H7 (cell line): ENCODE measurements at places on chromosomes 7 and 10.

GRCh38 chr7:157791261-157791660 lies 454.5 kb downstream of the DNAJB6 start:
- no peak for DNase-seq

- DNase-seq, result peak; percentile 33
Measured at GRCh38 chr10:112471878-112472487, 25.0 kb downstream of the VTI1A start.

GRCh38 chr7:47188136-47188535 lies 393.8 kb downstream of the TNS3 start:
- DNase-seq, result no peak

DNA sequence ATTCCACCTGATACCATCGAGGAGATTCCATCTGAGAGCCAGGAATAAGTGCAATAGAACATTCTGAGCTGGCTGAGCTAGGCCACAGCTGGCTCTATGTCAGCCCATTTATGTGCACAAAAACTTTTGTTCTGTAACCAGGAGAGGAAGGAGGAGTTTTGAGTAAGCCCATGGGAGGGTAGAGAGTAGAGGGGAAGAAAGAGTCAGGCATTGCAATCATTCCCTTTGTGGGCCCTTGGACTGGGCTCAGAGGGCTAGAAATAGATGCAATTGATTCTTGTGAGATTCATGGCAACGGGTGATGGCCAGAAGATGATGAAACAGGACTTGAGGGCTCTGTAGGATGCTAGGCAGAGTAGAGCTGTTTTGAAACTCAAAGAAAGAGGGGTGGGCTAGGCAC lies 104.6 kb upstream of the KIF5B start:
- DNase-seq, result no peak

GRCh38 chr7:43937444-43937843 lies 11.2 kb downstream of the UBE2D4 start:
- DNase-seq, result no peak

DNA sequence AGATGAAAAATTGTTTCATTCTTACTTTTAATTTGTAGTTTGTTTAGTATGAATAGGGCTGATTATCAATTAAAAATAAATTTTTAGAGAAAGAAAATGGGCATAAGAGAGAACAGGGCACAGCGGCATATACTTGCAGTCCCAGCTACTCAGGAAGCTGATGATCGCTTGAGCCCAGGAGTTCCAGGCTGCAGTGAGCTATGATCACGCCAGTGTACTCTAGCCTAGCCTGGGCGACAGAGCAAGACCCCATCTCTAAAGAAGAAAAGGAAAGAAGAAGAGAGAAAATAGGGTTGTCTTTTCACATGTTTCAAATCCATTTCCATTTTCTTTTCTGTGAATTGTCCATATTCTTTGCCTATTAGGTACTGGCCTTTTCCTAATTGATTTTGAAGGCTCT lies 8.0 kb downstream of the SMURF1 start:
- DNase-seq, result no peak

- DNase-seq, result peak; percentile 35
Measured at GRCh38 chr7:44215531-44215930, 14.8 kb downstream of the YKT6 start.

- no peak for DNase-seq
Measured at GRCh38 chr10:73586583-73586984, 4.6 kb downstream of the USP54 start.

GRCh38 chr10:34380856-34381255 lies 434.2 kb downstream of the PARD3 start:
- no peak for DNase-seq

- no peak for DNase-seq
Measured at GRCh38 chr7:111678281-111678680, 116.0 kb upstream of the IMMP2L start.

DNA sequence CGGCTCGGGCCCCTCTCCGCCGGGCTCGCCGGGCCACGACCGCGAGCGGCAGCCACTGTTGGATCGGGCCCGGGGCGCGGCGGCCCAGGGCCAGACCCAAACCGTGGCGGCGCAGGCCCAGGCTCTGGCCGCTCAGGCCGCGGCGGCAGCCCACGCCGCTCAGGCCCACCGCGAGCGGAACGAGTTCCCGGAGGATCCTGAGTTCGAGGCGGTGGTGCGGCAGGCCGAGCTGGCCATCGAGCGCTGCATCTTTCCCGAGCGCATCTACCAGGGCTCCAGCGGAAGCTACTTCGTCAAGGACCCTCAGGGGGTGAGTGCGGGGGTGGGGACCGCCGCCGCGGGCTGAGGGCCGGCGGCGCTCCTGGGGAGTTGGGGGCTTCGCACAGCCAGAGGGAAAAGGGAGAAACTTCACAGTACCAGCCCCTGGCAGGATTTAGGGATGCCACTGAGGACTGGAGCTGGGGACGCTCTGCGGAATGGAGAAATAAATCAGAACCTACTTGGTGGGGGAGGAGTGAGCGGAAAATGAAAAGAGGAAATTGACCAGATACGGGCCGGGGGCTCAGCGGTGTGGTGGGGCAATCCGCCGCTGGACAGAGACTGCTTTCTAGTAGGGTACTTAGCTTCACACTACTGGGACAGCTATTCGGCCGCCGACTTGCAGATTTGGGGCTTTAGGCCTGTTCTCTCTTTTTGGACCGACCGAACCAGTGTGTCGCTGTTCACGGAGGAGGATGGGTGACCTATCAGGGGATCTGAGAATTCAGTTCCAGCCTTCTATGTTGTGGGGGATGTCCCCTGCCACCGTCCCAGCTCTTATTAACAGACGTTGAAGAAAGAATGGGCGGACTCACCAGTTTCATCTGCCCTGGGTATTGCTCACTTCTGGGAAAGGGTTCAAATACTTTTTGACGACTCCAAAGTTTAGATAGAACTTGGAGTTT lies 669 bp downstream of the PI4K2A start:
- peak; percentile 83 for DNase-seq

GRCh38 chr10:132721725-132722124 lies 64.2 kb downstream of the NKX6-2 start:
- DNase-seq, result no peak

DNA sequence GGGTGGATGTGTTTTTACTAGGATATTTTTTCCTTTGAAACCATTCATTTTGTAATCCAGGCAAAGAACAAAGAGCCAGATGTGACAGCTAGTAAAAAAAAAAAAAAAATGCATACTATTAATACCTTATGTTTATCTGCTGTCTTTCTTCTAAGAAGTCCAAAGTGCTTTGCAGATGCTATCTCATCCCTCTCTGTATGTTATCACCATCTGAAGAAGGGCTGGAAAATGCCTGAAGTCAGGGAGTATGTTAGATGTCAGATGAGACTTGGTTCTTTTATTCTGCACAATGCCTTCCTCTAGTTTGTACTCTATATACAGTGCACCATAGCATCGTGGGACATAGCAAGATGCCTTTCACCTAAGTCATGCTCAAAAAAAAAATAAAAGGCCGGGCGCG lies 10.4 kb upstream of the CAMK1D start:
- no peak for DNase-seq

GRCh38 chr10:649445-649797 lies 40.0 kb downstream of the DIP2C start:
- DNase-seq, result no peak

- no peak for DNase-seq
Measured at GRCh38 chr7:91327346-91327745, 63.1 kb downstream of the FZD1 start.

- no peak for DNase-seq
Measured at GRCh38 chr10:62305813-62306212, 37.2 kb upstream of the RTKN2 start.

DNA sequence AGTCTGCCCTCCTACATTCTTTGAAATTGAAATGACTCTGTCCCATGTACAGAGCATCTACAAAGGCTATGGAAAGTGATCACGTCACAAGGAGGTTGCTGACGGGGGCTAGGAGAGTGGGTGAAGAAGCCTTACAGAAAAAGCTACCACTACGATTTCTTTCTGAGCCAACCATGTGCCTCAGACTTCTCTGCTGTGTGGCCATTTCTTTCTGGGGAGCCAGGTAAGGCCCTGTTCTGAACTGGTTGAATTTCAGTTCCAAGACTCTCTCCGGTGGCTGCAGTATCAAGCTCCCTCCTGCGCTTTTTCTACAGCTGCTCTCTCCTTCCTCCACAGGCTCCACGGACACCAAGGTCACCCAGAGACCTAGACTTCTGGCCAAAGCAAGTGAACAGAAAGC lies 112.5 kb upstream of the PRSS1 start:
- DNase-seq, result no peak

GRCh38 chr7:151013733-151014497 lies 10.4 kb downstream of the ATG9B start:
- peak; percentile 96 for DNase-seq

GRCh38 chr10:24168258-24169170 lies 40.4 kb upstream of the KIAA1217 start:
- no peak for DNase-seq

DNA sequence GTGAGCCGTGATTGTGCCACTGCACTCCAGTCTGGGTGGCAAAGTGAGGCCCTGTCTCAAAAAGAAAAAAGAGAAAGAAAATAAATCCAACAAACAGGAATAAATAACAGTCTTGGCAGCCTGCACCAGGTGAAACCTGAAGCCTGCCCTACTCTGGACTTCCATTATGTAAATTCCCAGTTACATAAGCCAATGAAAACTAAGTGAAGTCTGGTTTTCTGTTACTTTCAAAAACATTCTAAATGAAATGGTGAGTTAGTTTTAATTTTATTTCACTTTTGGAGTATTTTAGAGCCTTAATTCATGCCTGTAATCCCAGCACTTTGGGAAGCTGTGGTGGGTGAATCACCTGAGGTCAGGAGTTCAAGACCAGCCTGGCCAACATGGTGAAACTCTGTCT lies 22.5 kb upstream of the HIBADH start:
- no peak for DNase-seq

DNA sequence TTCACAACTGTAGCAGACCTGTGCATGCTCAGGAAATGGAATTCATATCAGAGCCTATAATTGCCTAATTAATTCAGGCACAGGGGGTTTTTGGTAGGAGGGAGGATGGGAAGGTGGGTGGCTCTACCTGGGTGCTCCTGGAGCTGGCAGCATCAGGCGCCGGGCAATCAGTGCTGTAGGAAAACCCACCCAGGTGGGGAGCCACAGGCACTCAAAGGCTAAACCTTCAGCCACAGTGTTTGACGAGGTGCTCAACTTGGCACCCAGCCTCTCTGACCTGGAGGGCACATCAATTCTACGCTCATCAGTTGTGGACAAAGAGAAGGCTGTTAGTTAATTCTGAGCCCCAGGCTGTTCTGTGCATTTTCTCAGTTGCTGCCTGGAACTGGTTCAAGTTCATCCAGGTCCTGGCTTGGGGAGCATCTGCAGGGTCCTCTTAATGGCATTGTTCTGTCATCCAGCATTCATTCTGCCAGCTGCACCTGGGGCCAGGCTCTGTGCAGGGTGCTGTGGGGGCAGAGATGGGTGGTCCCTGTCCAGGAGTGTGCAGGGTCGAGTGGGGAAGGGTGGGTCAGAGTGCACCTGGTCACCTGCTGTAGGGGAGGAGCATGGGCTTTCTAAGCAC lies 54.1 kb upstream of the NPTX2 start:
- no peak for DNase-seq

DNA sequence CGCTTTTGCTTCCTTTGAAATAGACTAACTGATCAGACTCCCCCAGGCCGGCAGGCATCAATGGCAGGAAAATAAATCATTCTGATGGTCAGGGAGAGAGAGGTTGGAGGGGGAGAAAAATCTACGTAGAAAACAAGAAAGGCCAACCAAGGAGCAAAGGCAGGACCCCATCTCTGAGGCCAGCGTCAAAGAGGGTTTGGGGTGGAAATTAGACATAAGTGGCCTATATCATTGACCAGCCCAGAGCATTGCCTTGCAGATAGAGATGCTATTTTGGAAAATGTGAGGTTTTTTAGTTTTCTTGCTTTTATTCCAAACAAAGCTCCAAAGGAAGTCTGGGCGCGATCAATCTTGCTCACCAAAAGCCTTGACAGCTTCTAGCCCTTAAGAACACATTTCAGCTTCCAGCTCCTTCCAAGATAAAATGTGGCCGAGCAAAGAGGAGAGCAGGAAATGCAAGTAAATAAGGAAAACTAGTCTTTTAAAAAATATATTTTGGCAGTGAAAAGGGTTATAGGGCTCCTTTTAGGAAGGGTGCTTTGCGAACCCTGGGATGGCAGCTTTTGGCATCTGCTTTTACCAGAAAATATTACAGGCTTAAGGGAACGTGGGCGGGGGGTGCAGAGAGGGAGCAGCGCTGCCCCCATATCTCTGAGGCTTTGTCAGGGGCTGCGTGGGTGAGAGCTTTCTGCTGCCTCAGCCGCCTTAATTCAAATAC lies 2.0 kb upstream of the HOXA2 start:
- no peak for DNase-seq

DNA sequence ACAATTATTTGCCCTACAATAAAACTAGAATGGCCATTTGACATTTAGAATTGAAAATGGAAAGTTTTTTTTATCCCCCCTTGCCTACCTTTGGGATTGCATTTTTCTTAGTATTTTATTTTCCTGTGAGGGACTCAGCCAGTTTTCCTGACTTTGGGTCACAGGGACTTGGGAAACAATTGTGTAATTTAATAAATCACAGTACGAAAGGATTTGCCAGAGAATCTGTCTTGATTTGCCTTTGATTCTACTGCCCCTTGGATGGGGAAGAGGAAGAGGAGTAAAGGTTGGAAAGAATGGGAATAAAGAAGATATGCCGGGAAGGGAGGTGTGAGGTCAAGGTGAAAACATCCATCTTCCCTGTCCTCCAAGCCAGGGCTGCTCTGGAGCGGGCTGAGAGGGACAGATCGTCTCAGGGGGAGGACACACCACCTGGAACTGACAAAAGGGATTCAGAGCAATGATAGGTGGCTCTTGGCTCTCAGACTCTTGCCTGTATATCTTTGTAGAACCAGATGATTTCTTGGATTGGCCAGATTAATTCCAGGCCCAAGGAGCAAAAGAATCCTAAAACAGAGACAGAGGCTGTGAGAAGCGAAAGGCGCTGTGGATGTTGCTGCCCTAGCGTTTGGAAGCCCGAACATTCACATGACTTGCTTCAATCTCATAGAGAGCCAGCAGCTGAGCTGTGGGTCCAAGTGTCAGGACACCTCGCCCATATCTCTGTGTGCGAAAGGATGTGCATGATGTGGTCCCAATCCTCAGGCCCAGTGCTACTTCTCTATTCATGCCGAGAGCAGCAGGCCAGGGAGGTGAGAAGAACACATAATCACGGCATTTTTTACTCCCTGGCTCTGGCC lies 50.3 kb upstream of the ZEB1 start:
- no peak for DNase-seq

DNA sequence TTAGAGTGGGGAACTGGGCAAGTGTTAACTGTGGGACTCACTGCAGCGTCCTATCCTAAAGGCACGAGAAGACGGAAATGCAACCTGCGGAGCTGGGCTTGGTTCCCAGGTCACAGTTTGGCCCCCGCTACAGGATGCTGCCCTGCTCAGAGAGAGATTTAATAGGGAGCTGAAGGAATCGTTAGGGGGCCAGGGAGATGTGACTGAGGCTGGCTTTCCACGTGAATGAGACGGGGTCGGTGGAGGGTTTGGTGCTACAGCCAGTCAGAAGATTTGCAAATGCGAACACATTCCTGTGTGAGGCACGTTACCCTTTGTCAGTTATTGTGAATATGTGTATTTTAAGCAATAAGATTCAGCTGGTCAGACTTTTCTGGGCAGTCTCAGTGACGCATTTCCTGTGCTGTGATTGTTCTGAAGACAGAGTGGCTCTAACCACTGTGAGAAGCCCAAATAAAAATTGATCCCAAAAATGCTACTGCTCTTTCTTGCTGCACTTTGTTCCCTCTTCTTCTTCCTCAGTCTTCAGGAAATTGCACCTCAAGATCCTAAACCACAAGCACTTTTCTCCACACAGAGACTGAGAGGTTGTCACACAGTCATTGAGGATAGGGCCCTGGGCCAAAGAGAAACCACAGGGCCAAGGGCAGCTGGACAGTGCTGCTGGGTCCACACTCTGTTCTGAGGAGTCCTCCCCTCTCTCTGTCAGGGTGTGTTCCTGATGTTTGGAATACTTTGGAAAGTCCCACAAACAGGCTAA lies 21.2 kb downstream of the CYP17A1 start:
- DNase-seq, result no peak
